ENCODE measurements at places on chromosomes 4 and X.

DNA sequence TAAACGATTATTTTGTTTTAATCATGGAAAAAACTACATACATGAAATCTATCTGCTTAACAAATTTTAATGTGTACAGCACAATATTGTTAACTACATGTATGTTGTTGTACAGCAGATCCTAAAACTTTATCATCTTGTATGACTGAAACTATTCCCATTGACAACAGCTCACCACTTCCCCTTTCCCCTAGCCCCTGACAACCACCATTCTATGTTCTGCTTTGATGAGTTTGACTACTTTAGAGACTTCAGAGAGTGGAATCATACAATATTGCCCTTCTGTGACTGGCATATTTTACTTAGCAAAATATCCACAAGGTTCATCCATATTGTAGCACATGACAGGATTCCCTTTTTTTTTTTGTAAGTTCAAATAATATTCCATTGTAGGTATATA is 185.9 kb downstream of the CFAP299 start:
- no peak for DNase-seq

GRCh38 chr4:138773321-138773720 is 242.3 kb upstream of the NOCT start:
- no peak for DNase-seq

DNA sequence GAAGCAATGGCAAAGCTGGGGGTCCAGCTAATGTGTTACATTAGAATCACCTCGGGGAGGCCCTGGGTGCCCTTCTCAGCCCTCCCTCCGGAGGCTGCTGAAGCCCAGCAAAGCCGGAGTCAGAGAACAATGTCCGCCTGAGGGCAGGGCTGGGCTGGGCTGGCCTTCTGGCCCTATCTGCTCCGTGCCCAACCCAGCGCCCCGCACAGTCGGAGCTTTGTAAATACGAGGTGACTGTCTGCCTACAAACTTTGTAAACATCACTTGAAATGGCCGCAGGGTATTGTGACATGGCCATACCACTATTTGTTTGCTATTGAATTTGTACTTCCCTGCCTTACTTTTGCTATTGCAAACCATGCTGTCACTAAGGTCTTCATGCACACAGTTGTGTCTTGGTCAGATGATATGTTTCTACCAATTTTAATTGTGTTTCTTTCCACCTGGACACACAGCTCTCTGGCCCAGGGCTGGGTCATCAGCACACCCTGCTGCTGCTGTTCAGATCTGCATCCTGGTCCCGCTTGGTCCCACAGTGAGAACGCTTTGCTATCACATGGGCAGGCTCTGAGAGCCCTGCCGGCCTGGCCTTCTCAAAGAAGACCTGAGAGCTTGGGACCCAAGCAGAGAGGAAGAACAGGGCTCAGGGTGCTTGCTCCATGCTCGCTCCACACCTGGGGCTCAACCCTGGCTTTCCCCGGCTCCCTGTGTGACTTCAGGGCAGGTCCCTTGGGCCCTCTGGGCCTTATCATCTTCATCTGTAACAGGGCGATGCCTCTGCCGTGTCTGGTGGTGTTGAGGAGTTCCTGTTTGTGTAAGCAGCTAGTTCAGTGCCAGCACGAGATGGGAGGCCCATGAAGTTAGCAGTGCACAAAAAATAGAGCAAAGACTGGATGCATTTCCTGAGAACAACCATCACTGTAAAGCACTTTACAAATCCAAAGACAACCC is 2.3 kb downstream of the S100P start:
- peak; percentile 55 for DNase-seq

- DNase-seq, result no peak
Observed at GRCh38 chr4:97238956-97239666, 904.2 kb downstream of the STPG2 start.

DNA sequence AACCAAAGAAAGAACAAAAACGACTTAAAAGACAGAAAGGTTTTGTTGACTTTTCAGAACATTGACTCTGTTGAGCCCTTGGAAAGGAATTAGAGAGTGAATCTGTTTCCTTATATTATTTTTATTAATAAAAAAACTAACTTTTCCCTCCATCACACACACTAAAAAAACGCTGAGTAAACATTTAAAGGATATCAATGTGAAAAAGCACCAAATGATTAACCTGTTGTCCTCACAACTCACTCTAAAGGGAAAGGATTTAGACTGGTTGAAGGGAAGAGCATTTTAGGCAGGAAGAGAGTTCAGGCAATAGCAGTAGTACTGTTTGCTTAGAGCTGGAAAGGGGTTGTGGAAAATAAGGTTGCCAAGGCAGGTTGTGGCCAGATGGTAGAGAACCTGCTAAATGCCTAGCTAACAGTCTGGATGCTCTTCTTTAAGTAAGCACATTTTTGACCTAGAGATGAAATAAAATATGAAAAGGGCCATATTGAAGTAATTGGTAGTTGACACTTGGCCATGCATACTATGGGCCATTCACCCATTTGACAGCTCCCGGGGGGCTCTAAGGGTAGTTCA is 98.0 kb upstream of the NDP start:
- DNase-seq, result no peak

DNA sequence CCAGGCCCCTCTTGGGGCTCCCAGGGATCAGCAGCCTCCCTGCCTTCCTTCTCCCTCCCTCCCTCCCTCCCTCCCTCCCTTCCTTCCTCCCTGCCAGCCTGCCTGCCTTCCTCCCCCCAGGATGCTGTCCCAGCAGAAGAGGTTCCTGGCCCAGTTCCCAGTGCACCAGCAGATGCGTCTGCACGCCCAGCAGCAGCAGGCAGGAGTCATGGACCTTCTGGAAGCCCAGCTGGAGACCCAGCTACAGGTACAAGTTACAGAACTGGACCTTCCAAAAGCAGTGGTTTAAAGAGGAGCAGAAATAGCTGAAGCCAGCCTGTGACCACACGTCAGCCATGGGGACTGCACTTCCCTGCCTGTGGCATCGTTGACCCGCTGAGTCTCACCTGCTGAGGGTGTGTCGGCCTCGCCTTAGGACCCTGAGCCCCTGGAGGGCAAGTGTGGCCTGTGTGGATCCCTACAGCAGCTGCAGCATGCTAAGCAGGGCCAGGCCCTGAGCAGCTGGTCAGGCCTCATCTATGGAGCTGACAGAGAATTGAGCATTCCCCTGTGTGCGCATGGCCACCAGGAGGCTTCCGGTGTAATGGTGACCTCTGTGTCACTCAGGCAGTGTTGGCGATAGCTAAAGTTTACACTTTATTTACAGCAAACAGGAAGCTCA is 84.7 kb downstream of the CRMP1 start:
- no peak for DNase-seq

DNA sequence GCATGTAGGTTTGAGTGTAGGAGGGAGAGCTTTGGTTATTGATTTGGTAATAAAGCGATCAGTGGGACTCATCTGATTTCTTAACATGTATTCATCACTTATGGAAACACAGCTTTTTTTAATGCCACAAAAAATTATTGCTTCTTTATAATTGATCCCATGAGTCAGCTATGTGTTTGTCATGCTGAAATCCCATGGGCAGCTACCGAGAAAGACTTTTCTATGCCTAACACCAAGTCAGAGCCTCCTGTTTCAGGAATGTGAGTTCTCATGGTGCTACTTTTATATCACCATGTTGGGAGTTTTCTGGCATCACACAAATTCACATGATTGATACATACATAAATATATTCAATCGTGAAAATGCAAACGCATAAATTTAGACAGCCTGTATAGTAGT is 165.7 kb downstream of the RAPGEF2 start:
- DNase-seq, result no peak

- no peak for DNase-seq
Observed at GRCh38 chrX:37818031-37818430, 29.3 kb downstream of the DYNLT3 start.

DNA sequence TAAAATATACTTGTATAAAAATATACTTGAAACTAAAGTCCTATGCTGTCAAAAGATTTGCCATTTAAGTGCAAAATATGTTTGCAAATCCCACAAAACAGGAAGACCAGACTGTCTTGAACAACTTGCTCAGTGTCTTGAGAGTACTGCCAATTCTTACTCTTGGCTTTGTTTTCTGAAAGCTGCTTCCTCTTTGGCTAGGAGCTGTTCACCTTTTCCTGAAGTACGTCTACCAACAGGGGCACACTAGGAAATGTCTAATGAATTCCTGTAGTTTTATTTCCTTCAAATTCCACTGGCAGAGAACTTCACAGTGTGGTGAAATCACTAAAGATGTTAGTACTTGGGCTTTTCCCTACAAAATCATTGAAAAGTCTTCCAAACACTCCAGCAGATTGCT is 46.4 kb upstream of the ABCG2 start:
- no peak for DNase-seq

GRCh38 chrX:143788265-143788664 is 67.7 kb upstream of the SPANXN2 start:
- DNase-seq, result no peak

DNA sequence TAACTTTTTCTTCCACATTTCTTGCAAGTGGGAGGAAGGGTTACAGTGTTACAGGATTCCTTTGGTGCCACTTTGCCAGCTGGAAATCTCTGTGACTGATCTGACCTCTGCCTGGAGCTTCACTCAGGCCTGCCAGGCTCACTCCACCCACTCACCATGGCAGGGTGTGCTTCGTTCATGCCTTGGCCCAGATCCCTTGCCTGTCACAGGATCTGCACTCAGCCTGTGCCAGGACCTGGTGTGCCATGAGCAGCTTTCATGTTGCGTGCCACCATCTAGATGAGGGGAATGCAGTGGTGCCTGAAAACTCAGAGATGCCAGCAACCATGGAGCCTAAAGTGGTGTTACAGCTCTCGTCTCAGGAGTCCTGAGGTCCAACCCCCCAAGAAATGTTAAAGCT is 2596.4 kb downstream of the PCDH7 start:
- no peak for DNase-seq

- no peak for DNase-seq
Observed at GRCh38 chrX:94366616-94367015, 692.6 kb downstream of the FAM133A start.

GRCh38 chr4:151950993-151951670 is 190.3 kb upstream of the GATB start:
- DNase-seq, result no peak

GRCh38 chr4:3433138-3433869 is 8.5 kb upstream of the HGFAC start:
- DNase-seq, result no peak

GRCh38 chrX:21656587-21657317 is 1.4 kb downstream of the KLHL34 start:
- no peak for DNase-seq

DNA sequence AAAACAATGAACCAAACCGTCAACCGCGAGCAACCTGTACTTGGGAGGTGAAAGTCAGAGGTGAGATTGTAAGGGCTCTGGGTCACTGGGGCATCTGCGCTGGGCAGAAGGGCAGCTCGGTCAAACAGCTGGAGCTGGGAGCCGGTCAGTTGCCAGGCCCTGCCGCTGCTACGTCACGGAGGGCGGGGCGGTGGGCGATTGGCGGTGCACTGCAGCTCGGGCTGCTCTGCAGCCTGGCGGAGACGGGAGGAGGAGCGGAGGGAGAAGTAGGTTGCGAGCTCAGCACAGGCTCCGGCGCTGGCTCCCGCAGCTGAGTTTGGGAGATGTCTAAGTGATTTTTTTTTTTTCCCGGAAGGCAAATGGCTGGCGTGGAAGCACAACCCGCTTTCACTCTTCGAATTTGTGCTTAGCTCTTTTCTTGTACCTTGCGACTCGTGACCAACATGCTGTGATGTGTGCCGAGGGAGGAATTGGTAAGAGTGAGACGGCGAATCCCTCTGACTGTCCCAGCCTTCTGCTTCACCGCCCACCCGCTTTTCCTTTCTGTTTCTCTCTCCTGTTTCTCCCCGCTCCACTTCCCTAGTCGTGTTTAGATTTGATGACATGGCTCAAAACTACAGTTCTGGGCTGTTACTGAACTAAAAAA is at the start of gene ATP10D:
Gene ATP10D (plus strand): TSS at position 229 of the 646 bp plus-strand sequence. CDS start 27,266 bp downstream, outside the sequence.
- DNase-seq, result peak; percentile 56

- DNase-seq, result no peak
Observed at GRCh38 chr4:61445374-61446063, 245.4 kb downstream of the ADGRL3 start.

DNA sequence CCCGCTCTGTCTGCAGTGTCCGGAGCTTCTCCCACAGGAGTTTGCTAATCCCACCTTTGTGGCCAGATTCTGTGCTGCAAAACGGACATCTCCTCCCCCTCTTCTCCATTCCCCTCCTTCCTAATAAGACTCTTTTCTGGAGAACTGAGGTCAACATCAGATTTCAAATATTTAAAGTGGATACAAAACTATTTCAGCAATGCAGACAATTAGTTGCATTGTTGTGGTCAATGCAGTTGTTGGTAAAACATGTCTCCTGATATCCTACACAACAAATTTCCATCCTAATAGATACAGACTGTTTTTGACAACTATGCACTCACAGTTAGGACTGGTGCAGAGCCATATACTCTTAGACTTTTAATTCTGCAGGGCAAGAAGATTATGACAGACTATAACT is 5.1 kb upstream of the MCUB start:
- DNase-seq, result no peak

GRCh38 chr4:141957416-141957815 is 321.0 kb downstream of the IL15 start:
- DNase-seq, result no peak

- DNase-seq, result no peak
Observed at GRCh38 chr4:93182722-93183121, 645.8 kb upstream of the ATOH1 start.

DNA sequence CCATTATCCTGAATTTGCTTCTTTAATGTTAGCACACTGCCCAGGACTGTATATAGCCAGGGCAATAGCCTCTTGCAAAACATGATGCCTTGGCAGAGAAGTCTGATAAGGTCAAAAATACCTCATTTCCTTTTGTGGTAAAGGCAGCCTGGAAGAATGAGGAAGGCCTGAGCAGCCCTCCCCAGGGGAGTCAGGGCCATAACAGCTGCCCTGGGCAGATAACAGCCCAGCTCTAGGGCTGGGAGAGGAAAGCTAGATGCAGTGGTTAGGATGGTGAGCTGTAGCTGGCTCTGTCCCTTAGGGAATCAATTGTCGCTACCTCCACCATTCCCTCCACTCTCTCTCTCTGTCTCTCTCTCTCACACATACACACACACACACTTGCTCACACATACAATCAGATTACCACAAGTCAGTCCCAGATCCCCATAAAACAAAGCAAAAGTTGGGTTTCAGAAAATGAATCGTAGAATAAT is 29.2 kb downstream of the EFHC2 start:
- DNase-seq, result no peak

- DNase-seq, result no peak
Observed at GRCh38 chr4:150256841-150257730, 178.8 kb downstream of the DCLK2 start.

DNA sequence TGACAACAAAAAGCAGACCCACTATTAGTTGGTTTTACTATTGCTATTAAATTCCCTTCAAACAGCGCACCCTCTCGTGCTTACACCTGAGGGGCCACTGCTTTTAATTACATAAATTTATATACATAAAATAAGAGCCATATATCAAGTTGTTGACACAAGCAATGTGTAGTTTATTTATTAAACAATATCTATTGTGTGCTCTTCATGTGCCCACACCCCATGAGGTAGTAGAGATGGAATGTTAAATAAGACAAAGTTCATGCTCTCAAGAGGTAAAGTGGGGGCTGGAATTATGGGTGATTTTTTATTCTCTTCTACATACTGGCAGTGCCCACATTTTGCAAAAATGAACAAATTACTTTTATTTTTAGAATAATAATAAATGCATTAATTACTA is 47.3 kb downstream of the KCNIP4 start:
- DNase-seq, result no peak

- no peak for DNase-seq
Observed at GRCh38 chr4:2248044-2248780, 6.3 kb upstream of the HAUS3 start.

Data from effector CD4-positive, alpha-beta T cell (primary cell).